Endothelial cell (in vitro differentiated cells): ENCODE measurements at places on chromosomes 12 and 14.

- peak; percentile 55 for DNase-seq
Observed at GRCh38 chr12:124939079-124939420, 24.6 kb upstream of the UBC start.

- DNase-seq: no peak
Observed at GRCh38 chr12:57200497-57200896, 16.1 kb upstream of the NXPH4 start.

GRCh38 chr14:52365071-52365470 is 51.0 kb downstream of the PTGER2 start:
- no peak for DNase-seq

- no peak for DNase-seq
Observed at GRCh38 chr12:74584483-74585062, 46.9 kb downstream of the ATXN7L3B start.

DNA sequence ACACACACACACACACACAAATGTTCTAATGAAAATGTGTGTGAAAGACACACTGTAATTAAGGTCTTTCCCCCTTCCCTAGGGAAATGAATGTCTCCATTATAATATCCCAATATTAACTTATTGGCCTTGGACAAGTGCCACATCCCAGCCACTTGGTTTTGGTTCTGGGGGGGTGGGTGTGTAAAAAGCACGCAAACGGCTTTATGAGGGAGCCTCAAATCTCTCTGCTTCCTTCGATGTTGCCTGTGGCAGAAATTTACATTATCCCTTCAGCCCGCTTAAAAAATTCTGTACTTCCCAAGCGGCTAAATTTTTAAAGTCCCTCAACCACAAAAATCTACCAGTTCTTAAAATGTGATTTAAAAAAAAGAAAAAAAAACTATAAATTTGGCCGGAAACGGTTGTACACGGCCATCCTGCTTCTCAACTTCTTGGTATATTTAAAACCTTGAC is 432 bp downstream of the C14orf93 start:
- no peak for DNase-seq

DNA sequence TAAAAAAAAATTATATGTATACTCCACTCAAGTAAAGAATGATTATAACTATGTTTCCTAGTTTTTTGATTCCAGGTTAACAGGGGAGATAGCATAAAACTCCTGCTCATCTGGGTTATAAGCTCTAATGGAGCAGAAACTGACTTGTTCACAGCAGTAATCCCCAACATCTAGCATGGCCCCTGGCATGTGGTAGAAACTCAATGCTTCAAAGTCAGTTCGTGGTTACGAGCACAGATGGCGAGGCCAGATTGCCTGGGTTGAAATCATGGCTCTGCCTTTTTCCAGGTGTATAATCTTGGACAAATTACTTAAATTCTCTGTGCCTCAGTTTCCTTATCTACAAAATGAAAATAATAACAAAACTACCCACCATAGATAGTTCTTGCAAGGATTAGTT is 183.8 kb downstream of the TTC7B start:
- DNase-seq: no peak

DNA sequence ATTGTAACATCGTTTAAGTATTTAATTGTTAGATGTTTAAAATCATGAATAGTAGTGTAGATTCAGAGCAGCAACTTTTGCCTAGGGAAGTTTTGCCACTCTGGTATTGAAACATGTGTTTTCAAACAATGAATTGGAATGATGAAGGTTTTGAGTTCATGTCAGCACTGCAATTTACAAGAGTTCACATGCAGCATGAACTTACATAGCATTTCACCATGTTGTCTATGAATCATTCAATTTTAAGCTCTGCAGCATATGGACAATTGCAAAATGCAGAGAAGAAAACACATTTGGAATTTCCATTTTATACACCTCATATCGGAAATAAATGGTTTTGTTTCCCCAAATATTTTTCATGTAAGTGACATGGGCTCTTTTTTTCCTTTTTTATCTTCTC is 170.7 kb upstream of the CDKN3 start:
- DNase-seq: no peak

- DNase-seq: peak; percentile 38
Observed at GRCh38 chr12:32671930-32672780, 6.9 kb upstream of the DNM1L start.

DNA sequence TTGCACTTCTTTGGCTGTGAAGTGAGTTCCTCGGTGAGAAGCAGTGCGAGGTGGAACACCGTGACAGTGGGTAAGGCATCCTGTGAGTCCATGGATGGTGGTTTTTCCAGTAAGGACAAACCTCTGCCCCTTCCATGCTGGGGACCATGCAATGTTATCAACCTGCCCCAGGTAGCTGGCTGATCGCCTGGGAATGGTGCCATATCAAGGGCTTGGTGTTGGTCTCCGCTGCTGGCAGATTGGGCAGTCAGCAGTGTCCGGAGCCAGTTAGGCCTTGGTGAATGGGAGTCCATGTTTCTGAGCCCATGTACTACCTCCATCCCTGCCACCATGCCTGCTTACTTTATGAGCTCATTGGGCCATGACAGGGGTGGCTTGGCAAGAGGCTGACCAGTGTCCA is 114.7 kb upstream of the C14orf180 start:
- no peak for DNase-seq

- DNase-seq: no peak
Observed at GRCh38 chr12:101891462-101891971, 14.1 kb downstream of the DRAM1 start.

DNA sequence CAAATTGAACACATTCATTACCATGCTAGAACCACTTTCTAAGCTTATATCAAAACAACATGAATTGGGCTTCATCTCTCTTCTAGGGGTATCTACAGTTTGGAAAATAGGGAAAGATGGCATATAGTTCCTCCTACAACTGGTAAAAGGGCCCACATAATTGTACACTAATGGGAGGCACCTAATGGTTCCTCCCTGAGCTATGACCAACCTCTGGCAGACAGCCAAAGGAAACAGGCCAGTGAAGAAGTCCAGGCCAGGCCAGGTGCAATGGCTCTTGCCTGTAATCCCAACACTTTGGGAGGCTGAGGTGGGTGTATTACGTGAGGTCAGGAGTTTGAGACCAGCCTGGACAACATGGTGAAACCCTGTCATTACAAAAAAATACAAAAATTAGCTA is 23.2 kb upstream of the APOF start:
- no peak for DNase-seq

- DNase-seq: no peak
Observed at GRCh38 chr12:106332536-106332935, 25.0 kb upstream of the POLR3B start.

GRCh38 chr14:23215421-23215820 is 22.3 kb upstream of the RNF212B start:
- no peak for DNase-seq

GRCh38 chr12:67154901-67155300 is 114.3 kb upstream of the CAND1 start:
- no peak for DNase-seq

- no peak for DNase-seq
Observed at GRCh38 chr12:90322006-90322405, 613.4 kb upstream of the ATP2B1 start.

GRCh38 chr14:76931631-76932402 is 96.7 kb downstream of the IRF2BPL start:
- DNase-seq: no peak

DNA sequence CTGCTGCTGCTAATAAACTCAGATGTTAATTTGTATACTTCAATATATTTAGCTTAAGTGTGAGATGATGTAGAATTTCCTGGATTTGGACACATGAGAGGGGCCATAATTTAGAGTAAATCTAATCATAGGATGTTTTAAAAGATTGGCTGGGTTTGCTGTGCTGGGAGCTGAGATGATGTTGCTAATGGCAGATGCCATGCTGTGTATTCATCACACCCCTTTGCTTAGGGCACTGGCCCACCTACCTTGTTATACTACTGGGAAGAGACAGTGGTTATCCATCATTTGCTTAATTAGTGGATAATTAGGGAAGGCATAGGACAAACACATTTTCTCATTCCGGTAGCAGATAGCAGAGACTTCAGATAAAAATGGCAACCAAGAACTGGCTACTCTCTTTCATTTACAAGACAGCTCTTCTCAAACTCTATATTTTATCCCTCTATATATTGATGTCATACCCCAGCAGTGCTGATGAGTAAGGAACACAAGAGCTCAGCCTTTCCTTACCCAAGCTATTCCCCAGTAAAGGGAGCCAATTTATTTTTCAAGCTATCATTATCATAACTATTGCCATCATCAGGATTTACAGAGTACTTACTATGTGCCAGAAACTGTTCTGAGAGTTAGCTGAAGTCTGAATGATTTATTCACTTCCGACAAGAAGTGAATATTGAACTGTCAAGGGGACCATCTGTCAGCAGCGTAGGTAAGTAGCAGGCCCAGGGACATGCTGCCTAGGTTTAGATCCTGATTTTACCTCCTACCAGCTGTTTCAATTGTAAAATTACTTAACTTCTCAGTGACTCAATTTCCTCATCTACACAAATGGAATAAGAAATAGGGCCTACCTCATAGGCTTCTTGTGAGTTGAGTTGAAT is 204.6 kb upstream of the FLRT2 start:
- no peak for DNase-seq

DNA sequence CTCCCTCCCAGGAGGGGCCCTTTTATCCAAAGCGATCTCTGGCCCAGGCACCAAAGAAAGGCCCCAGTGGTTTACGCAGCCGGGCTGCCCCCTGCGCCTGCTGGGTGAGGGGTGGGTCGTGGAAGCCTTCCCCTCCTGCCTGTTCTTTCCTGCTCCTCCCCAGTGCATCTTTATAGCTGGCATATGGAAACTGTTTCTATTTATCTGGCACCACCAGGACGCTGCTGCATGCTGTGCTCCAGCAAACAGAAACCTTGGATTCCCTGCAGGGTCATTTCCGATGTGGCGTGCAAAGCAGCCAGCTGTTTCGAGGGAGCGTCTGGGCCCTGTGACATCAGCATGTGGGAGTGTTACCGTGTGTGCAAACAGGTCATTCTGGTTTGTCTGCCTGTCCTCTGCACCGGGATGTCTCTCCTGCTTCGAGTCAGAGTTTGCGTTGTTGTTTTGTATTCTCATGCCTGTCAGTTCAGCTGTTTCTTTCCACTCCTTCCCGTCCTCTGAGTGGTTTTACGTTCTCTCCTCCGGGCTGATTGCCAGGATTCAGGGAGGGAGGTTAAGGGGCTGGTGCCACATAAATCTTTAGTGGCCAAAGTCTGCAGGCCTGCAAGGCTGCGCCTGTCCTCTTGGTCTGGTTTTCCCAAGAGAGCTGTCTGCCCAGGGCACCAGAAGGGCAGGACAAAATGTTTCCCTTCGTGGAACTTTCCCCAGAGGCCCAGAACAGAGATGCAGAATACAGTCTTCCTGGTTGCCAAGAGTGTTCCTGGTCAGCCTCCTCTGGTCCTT is 24.6 kb downstream of the TPCN1 start:
- peak; percentile 43 for DNase-seq

DNA sequence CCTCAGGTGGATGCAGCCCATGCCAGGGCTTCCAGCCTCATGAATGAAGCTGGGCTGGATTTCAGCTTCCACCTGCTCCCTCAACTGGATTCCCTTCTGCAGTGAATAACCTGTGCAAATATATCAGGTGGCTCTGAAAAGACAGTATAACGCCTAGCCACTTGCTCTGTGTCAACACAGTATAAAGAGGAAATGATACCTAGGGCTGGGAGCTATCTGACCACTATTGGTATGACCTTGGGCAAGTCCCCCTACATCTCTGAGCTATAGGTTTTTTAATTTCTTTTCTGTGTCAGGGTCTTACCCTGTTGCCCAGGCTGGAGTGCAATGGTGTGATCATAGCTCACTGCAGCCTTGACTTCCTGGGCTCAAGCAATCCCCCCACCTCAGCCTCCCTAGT is 19.8 kb downstream of the ISM2 start:
- no peak for DNase-seq

DNA sequence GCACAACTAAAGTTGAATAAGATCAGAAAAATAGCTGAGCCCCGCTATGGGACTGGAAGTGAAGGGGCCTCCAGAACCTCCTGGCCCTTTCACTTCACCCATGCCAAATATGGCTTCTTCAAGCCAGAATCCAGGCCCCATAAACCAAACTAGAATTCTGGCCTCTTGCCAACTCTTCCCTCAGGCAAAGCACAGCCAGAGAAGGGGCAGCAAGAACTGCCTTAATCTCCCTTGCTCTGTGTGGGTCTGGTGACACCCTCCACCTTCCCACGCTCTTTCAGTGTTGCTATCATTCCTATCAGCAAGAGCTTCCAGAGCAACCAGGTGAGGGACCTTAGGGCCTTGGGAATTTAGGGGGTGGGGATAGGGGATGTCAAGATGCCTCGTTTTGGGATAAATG is 3.1 kb upstream of the PNMA1 start:
- no peak for DNase-seq

GRCh38 chr12:12511895-12512711 is 50.6 kb downstream of the DUSP16 start:
- DNase-seq: no peak

GRCh38 chr14:91410771-91411536 is 6.7 kb downstream of the CCDC88C start:
- no peak for DNase-seq

GRCh38 chr12:52387859-52388258 is 2.4 kb upstream of the KRT84 start:
- DNase-seq: no peak

DNA sequence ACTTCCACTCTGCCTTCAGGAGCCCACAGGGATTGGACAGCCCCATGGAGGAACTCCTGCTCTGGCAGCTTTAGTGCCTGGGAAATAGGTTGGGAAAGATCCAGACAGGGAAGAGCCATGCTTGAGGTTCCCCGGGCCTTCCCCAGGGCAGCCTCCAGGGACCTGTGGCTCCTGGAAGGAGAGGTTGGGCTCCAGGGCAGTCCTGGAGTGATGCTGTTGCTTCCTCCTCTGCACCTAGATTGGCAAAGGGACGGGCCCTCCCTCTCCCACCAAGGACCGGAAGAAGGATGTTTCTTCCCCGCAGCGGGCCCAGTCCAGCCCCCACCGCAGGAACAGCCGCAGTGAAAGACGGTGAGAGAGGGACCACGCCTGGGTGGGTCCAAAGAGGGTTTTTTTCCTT is 16.5 kb downstream of the VASH1 start:
- no peak for DNase-seq

DNA sequence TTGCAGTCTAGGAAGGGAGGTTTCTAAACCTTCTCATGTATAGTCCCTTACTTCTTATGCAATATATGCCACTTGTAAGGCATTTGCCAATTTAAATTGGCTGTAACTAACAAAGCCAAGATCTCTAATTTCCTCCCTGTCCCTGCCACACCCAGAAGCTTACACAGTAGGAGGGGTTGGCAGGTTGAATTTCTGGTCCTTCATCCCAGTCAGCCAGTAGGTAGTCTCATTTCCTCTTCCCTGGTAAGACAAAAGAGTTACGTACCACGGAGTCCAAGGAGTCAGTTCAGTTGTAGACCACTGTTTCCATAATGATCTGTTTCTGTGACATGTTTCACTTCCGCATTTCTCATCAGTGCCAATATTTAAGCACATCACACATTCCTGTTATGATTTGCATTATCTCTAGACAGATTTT is 47.0 kb upstream of the PLBD1 start:
- DNase-seq: no peak

GRCh38 chr12:124680863-124681778 is 113.7 kb upstream of the NCOR2 start:
- DNase-seq: no peak
